ENCODE measurements at places on chromosomes 3 and 15. TPM values are rescaled to one million over a fixed set of nuclear protein-coding genes. Genes with fewer than 3 reads are reported as not detected.

Gene SCAP
- 98.2 TPM for total RNA-seq

Gene ERICH6
- not detected for total RNA-seq

Gene GPD1L
- 17.3 TPM for total RNA-seq

Gene TAGLN3
- total RNA-seq = not detected

Gene GADL1
- under 0.01 TPM for total RNA-seq

Gene ZMAT3
- total RNA-seq = 13.1 TPM

Gene PRRT3
- total RNA-seq = 0.49 TPM

Gene SLC28A1
- not detected for total RNA-seq

Gene KLHDC8B
- 55.2 TPM for total RNA-seq

Gene RAB6B
- total RNA-seq = 0.32 TPM

Gene MAP1A
- total RNA-seq = 0.32 TPM

Gene MYL3
- total RNA-seq = not detected
